ENCODE measurements at places on chromosomes 2 and 18. TPM values are rescaled to one million over a fixed set of nuclear protein-coding genes. Genes with fewer than 3 reads are reported as not detected.

- no peak overlapping the region for H3K27ac ChIP-seq
- H3K4me3 ChIP-seq = no peak overlapping the region
- no peak for DNase-seq
Measured at GRCh38 chr2:21282515-21282898, 158.7 kb downstream of the TDRD15 start.

DNA sequence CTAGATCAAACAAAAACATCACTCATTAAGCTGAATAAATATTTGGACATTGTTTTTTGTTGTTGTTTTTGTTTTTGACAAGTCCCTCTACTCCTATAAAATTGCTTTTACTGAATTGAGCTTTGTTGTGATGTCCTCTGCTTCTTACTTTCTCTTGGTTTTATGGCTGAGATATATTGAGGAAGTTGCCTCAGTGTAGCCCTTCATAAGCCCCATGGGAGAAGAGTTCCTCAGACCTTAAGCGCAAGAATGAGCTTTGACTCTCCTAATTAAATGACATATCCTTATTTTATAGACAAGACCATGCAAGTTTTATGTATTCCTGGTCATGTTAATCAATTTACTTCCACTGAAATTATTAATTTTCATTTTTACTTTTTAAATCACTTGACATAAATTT is 54.9 kb downstream of the CERKL start:
- H3K36me3 ChIP-seq = no peaks in the 10 kb centered on the region
- H3K4me1 ChIP-seq = no peaks in the 10 kb centered on the region
- DNase-seq = no peak
- H3K4me3 ChIP-seq = no peak overlapping the region
- no peaks in the 10 kb centered on the region for H3K27me3 ChIP-seq

- H3K36me3 ChIP-seq = no peaks in the 10 kb centered on the region
- H3K4me3 ChIP-seq = no peak overlapping the region
- DNase-seq = no peak
- H3K27me3 ChIP-seq = no peaks in the 10 kb centered on the region
- no peaks in the 10 kb centered on the region for H3K4me1 ChIP-seq
- no peak overlapping the region for H3K27ac ChIP-seq
Measured at GRCh38 chr2:195642679-195643068, 14.4 kb upstream of the SLC39A10 start.

GRCh38 chr2:148459377-148459778 is 185.2 kb upstream of the EPC2 start:
- H3K36me3 ChIP-seq = no peaks in the 10 kb centered on the region
- no peak for DNase-seq
- no peaks in the 10 kb centered on the region for H3K4me1 ChIP-seq
- no peaks in the 10 kb centered on the region for H3K27me3 ChIP-seq

GRCh38 chr18:53909668-53910067 is 314.8 kb downstream of the MBD2 start:
- DNase-seq = no peak
- no peaks in the 10 kb centered on the region for H3K27me3 ChIP-seq
- no peak overlapping the region for H3K27ac ChIP-seq
- H3K4me3 ChIP-seq = no peak overlapping the region
- H3K4me1 ChIP-seq = no peaks in the 10 kb centered on the region
- H3K36me3 ChIP-seq = no peaks in the 10 kb centered on the region

GRCh38 chr2:202036601-202037037 is 3.0 kb downstream of the FZD7 start:
- DNase-seq = no peak
- H3K4me1 ChIP-seq = peaks cover 5% of the 10 kb centered on the region
- H3K4me3 ChIP-seq = no peak overlapping the region
- H3K36me3 ChIP-seq = no peaks in the 10 kb centered on the region

DNA sequence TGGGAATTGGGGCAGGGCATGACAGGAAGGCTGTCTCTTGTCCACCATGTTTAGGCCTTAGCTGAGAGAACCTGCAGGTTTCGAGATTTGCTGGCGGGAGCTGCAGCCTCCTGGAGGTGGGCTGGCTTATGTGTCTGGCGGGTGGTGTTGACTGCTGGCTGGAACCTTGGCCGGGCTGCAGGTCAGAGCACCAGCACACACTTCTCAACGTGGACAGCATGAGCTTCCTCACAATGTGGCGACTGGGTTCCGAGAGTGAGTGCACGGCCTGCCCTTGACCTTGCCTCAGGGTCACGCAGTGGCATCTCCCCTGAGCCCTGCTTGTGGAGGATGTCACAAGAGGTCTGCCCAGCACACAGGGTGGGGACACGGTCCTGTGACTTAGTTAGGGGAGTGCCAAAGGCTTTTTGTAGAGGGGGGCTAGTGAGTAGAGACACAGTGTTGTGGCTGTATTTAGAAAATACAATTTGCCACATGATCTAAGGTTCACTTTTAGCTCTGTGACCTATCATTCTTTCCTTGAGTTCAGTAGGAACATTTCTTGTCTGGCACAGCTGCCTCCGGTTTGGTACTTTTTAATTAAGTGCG is 134.8 kb downstream of the SEPTIN10 start:
- H3K4me3 ChIP-seq = no peak overlapping the region
- no peak for DNase-seq
- H3K27ac ChIP-seq = no peak overlapping the region
- no peaks in the 10 kb centered on the region for H3K27me3 ChIP-seq

- H3K36me3 ChIP-seq = no peaks in the 10 kb centered on the region
- no peaks in the 10 kb centered on the region for H3K27me3 ChIP-seq
- peak; percentile 73 for DNase-seq
- peak overlapping the region; percentile 40 for H3K27ac ChIP-seq
- peak overlapping the region; percentile 25 for H3K4me3 ChIP-seq
- peaks cover 66% of the 10 kb centered on the region for H3K4me1 ChIP-seq
Measured at GRCh38 chr2:101328474-101329007, 20.0 kb upstream of the RNF149 start.

GRCh38 chr2:231527091-231527395 is 3.2 kb downstream of the NMUR1 start:
- H3K4me1 ChIP-seq = peaks cover 47% of the 10 kb centered on the region
- no peak overlapping the region for H3K4me3 ChIP-seq
- H3K27me3 ChIP-seq = no peaks in the 10 kb centered on the region
- no peak overlapping the region for H3K27ac ChIP-seq
- H3K36me3 ChIP-seq = no peaks in the 10 kb centered on the region
- no peak for DNase-seq

The PLA2R1 gene
- not detected for total RNA-seq

The GREB1L gene
- total RNA-seq = not detected

The RAMP1 gene
- total RNA-seq = 0.60 TPM

The ARHGAP15 gene
- total RNA-seq = 41.4 TPM

The ERBB4 gene
- not detected for total RNA-seq

The GPR39 gene
- not detected for total RNA-seq

The MSTN gene
- not detected for total RNA-seq

Measured in CD8-positive, alpha-beta memory T cell (primary cell).